ENCODE measurements at places on chromosomes 5 and 9. TPM values are rescaled to one million over a fixed set of nuclear protein-coding genes. Genes with fewer than 3 reads are reported as not detected.

GRCh38 chr9:126386088-126386487, 59.5 kb downstream of the MVB12B start:
- DNase-seq: no peak

- DNase-seq: no peak
Observed at GRCh38 chr5:106399391-106399790, 1271.3 kb downstream of the EFNA5 start.

The EDIL3 gene
- total RNA-seq: not detected

GRCh38 chr5:95026718-95027117, 258.2 kb downstream of the MCTP1 start:
- no peak for DNase-seq

DNA sequence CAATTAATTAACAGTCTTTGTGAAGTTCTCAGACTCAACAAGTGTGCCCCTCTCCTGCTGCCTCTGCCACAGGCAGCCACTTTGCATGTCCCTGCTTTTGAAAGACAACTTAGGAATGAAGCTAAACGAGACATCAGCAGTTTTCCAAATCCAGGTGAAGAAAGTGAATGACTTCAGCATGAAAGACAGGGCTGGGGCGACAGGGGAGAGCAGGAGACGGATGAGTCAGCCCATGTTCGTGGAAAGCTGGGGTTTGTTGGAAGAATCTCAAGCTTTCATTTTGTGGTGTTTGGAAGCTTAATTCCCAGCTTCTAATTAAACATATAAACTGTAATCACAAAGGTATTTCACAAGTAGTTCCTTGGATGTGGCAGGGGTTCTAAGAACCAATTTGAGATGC, 207.8 kb upstream of the MAP3K1 start:
- no peak for DNase-seq

DNA sequence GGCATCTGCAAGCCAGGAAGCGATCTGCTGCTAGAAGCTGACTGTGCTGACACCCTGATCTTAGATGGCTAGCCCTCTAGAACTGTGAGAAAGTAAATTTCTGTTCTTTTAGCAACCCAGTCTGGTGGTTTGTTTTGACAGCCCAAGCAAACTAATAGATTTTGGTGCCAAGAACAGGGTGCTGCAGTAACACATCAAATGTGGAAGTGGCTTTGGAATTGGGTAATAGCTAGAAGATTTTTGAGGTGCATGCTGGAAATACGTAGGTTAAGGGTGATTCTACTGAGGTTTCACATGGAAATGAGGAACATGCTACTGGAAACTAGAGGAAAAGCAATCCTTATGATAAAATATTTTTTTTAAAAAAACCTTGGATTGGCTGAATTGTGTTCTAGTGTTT, 153.5 kb upstream of the SH3GL2 start:
- no peak for DNase-seq

DNA sequence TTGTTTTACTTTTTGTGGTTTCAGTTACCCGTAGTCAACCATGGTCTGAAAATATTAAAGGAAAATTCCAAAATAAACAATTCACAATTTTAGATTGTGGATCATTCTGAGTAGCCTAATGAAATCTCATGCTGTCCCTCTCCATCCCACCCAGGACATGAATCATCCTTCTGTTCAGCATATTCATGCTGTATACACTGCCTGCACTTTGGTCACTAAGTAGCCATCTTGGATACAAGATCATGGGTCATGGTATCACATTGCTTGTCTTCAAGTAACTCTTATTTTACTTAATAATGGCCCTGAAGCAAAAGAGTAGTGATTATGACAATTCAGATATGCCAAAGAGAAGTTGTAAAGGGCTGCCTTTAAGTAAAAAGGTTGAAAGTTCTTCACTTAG, 536.5 kb upstream of the ACO1 start:
- no peak for DNase-seq

The TAF11L10 gene
- total RNA-seq: not detected

GRCh38 chr5:156473269-156473908, 146.4 kb downstream of the SGCD start:
- DNase-seq: no peak

- no peak for DNase-seq
Observed at GRCh38 chr9:13939701-13940490, 374.0 kb downstream of the NFIB start.

DNA sequence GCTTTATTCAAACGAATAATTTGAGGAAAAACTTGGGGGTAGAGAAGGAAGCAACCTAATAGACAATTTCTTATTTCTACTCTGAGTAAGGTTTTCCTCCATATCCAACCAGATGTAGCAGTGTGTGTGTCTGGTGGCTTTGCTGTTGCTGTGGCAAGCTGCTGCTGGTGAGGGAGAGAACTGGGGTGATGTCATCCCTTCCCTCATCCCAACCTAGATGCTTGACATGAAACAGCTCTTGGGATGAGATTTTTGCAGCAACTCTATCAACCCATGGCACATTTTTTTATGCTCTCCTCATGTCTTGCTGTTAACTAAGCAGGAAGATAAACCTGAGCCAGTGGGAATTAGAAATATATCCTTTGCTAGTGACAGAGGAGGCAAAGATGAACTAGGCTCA, 135.8 kb downstream of the PCSK1 start:
- DNase-seq: no peak

DNA sequence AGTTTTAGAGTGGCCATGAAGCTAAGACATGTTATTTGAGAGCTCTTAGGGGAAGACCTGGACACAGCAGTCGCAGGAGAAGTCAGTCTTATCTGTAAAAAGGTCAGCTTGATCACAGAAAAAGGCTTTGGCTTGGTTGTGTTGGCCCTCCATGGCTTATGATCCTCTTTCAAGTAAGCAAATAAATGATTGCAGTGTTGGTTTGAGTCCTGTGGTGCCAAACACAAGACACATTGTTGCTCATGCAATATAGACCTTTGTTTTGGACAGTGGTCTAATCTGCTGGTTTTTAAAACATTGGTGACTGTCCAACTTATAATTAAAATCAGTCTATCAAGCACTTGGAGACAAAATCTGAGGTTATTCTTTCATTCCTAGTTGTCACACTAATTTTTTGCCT, 54.0 kb downstream of the DOCK8 start:
- DNase-seq: no peak

The ST8SIA4 gene
- total RNA-seq: 56.9 TPM

The ECSCR gene
- total RNA-seq: 0.82 TPM

The FRMPD1 gene
- not detected for total RNA-seq

- no peak for DNase-seq
Observed at GRCh38 chr5:54453046-54453445, 2.5 kb upstream of the HSPB3 start.

The ANKRD31 gene
- total RNA-seq: 0.64 TPM

The GARIN3 gene
- total RNA-seq: 0.29 TPM

DNA sequence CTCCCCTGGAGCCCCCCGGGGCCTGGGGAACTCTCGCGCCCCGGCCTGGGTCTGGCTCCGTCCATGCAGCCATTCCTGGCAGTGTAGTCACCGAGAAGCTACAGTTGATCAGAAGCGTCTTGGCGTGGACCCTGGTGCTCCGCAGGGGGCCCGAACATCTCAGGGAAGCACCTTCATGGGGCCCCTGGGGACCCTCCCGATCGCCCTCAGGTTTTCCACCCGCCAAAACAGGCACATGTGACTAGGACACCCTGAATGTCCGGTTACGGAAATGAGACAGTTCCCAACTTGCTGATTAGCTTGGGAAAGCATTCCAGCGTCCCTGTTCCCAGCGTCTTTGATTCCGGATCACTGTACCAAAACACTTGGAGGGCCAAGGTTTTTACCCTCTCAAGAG, 472 bp downstream of the FBXO4 start:
- DNase-seq: peak; percentile 1

The GPR151 gene
- total RNA-seq: not detected

The LMX1B gene
- not detected for total RNA-seq

The SKIC3 gene
- total RNA-seq: 65.2 TPM

DNA sequence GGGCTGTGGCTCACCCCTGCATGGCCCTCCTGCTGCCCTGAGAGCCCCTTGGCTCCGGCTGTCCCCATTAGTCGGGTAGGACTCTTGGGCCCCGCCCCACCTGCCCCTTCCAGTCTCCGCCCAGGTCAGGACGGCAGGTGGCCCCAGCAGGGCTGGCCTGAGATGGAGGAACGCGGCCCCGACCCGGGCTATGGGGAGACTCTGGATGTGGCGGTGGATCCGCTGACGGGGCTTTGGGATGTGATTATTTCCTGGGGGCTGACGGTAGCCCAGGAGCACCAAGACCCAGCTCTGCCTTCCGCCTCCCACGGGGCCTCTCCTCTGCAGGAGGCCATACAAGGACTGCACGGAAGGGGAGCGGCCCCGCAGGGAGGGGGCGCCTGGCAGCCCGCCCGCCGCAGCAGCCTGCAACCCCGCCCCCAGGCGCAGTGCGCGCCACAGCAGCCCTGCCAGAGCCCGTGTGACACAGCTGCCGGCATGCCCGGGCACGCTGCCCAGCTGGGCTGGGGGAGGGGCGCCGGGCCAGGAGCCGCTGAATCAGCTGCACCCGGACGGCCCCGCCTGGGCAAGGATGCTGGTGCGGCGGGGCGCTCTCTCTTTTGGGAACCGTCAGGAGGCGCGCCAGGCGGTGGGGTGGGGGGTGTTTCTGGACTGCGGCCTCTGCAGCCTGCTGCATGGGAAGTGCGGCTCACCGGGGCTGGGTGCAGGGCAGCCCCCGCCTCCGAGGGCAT, 9.2 kb downstream of the TMEM250 start:
- DNase-seq: peak; percentile 87

GRCh38 chr5:59034498-59035186, 451.8 kb downstream of the RAB3C start:
- DNase-seq: peak; percentile 48

- no peak for DNase-seq
Observed at GRCh38 chr5:38556088-38556598, 303 bp downstream of the LIFR start.

Measured in CD8-positive, alpha-beta memory T cell (primary cell).